ENCODE measurements at places on chromosomes 13 and 19. TPM values are rescaled to one million over a fixed set of nuclear protein-coding genes. Genes with fewer than 3 reads are reported as not detected.

The MISP gene
- not detected for total RNA-seq

The PLEKHJ1 gene
- 85.1 TPM for total RNA-seq

The HAUS8 gene
- total RNA-seq = 3.4 TPM

The KLK6 gene
- total RNA-seq = not detected

GRCh38 chr13:61486496-61486895 is 70.8 kb upstream of the PCDH20 start:
- H3K27ac ChIP-seq = no peak overlapping the region
- H3K4me1 ChIP-seq = no peaks in the 10 kb centered on the region
- no peaks in the 10 kb centered on the region for H3K27me3 ChIP-seq

GRCh38 chr13:29760544-29760943 is 89.9 kb downstream of the UBL3 start:
- no peak overlapping the region for H3K4me3 ChIP-seq
- peaks cover 19% of the 10 kb centered on the region for H3K36me3 ChIP-seq
- H3K4me1 ChIP-seq = peaks cover 6% of the 10 kb centered on the region
- H3K27ac ChIP-seq = no peak overlapping the region
- no peaks in the 10 kb centered on the region for H3K27me3 ChIP-seq

GRCh38 chr13:108677806-108678205 is 48.4 kb downstream of the MYO16 start:
- H3K27ac ChIP-seq = no peak overlapping the region
- H3K36me3 ChIP-seq = no peaks in the 10 kb centered on the region
- no peak overlapping the region for H3K4me3 ChIP-seq
- H3K4me1 ChIP-seq = no peaks in the 10 kb centered on the region
- no peaks in the 10 kb centered on the region for H3K27me3 ChIP-seq

DNA sequence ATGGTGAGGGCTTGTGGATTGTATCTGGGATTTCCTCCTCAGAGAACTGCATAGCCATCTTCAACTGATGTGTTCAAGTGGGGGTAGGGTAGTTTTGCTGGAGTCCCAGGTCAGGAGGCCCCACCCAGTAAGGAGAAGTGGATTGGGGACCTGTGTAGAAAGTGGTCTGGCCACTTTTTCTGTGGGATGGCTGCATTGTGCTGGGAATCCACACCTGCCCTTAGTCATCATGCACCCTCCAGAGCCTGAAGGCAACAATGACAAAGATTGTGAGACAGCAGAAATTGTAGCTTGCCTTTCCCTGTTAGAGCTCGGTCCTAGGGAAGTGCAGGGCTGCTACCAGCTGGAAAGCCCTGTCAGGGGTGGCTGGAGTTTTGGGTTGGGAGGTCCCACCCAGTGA is 255.4 kb downstream of the NDFIP2 start:
- no peaks in the 10 kb centered on the region for H3K27me3 ChIP-seq
- no peak for DNase-seq
- H3K36me3 ChIP-seq = no peaks in the 10 kb centered on the region
- H3K4me1 ChIP-seq = peaks cover 6% of the 10 kb centered on the region
- H3K27ac ChIP-seq = no peak overlapping the region

DNA sequence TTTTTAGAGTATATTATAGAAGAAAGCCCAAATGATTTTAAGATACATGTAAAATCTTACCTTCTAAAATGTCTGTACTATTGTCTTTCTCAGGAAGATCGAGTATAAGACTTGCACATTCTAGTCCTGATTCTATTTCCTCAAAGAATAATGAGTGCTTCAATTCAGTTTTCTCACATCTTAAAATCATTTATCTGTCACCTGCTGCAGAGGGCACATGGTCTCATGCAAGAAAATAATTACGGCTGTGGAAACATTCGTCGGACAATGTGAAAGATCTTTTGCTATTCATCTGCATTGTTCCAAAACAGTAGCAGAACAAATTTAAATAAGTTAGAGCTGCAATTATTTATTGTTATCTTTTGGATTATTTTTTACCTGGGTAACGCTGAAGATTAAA is 1403.5 kb downstream of the PCDH9 start:
- no peaks in the 10 kb centered on the region for H3K4me1 ChIP-seq
- no peak for DNase-seq
- no peak overlapping the region for H3K27ac ChIP-seq
- H3K36me3 ChIP-seq = no peaks in the 10 kb centered on the region

DNA sequence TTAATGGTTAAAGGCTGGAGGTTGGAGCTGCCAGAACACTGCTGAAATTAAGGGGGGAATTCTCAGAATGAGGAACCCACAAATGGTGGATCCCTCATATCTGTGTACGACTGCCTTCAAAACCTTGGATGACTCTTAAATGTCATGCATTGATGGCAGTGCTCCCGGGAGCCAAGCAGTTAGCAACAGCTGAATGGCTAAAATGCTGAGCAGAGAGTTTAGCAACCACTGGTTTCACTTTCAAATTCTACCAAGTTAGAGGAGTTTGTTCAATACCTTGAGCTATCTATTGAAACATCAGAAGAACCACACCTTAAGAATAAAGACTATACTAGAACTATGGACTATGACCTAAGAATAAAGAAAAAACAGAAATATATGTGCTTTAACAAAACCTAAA is 41.4 kb downstream of the UQCRFS1 start:
- H3K4me3 ChIP-seq = no peak overlapping the region
- H3K4me1 ChIP-seq = no peaks in the 10 kb centered on the region
- no peak for DNase-seq
- no peaks in the 10 kb centered on the region for H3K36me3 ChIP-seq

DNA sequence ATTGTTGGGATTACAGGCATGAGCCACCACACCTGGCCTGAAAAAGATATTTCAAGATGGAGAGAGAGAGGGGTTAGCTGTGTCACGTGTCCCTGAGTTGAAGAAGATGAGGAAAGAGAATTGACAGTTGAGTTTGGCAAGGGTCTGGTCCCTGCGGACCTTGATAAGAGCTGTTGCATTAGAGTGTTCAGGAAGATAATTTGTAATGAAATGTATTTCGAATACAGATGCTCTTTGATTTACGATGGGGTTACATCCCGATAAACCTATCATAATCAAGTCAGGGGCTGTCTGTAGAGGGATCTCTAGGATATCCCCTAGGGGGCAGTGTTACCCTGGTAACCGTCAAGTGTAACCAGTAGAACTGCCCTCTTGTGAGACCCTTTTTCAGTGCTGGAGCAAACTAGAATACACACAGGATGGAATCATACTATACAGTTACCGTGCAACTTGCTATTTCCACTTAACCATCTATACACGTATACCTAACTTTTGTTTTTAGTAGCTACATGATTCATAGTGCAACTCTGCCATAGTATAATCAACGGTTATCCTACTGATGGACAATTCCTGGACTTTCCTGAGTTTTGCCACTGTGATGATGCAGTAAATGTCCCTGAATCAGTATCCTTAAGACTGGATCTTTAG is 1.5 kb upstream of the ELOF1 start:
- peaks cover 5% of the 10 kb centered on the region for H3K4me1 ChIP-seq
- H3K27me3 ChIP-seq = no peaks in the 10 kb centered on the region
- H3K36me3 ChIP-seq = no peaks in the 10 kb centered on the region
- DNase-seq = peak; percentile 74
- H3K27ac ChIP-seq = no peak overlapping the region
- H3K4me3 ChIP-seq = peak overlapping the region; percentile 85

GRCh38 chr19:28486926-28487325 is 726.0 kb downstream of the UQCRFS1 start:
- no peak overlapping the region for H3K27ac ChIP-seq
- no peaks in the 10 kb centered on the region for H3K36me3 ChIP-seq
- no peak for DNase-seq
- peaks cover 12% of the 10 kb centered on the region for H3K27me3 ChIP-seq
- no peaks in the 10 kb centered on the region for H3K4me1 ChIP-seq

GRCh38 chr13:39269004-39269403 is 230.7 kb downstream of the NHLRC3 start:
- no peaks in the 10 kb centered on the region for H3K36me3 ChIP-seq
- H3K27ac ChIP-seq = no peak overlapping the region
- DNase-seq = no peak
- H3K4me1 ChIP-seq = no peaks in the 10 kb centered on the region
- no peak overlapping the region for H3K4me3 ChIP-seq
- H3K27me3 ChIP-seq = 0 out of 2 replicates have a peak, but pooled peaks cover 11% of the 10 kb centered on the region

DNA sequence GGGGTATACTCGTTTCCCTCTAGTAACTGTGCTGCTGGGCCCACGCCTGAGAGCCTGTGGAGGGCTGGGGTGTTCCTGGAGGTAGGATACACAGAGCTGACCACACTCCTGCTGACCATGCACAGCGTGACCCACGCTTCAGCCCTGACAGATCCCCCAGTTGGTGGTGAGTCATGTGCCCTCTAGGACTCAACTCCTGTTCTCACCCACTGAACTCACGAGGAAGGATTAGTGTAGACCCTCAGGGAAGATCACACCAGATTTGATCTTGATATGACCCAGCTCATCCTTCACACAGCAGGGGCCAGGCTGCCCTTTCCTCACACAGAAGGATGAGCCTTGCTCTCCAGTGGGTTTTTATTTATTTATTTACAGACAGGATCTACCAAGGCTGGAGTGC is 13.3 kb upstream of the ACP7 start:
- no peak overlapping the region for H3K4me3 ChIP-seq
- H3K27ac ChIP-seq = no peak overlapping the region
- no peaks in the 10 kb centered on the region for H3K27me3 ChIP-seq
- DNase-seq = peak; percentile 28

GRCh38 chr13:102316732-102317131 is 85.1 kb downstream of the FGF14 start:
- no peak for DNase-seq
- no peaks in the 10 kb centered on the region for H3K36me3 ChIP-seq
- no peak overlapping the region for H3K27ac ChIP-seq
- no peaks in the 10 kb centered on the region for H3K27me3 ChIP-seq
